ENCODE measurements at places on chromosomes 16 and 17.

DNA sequence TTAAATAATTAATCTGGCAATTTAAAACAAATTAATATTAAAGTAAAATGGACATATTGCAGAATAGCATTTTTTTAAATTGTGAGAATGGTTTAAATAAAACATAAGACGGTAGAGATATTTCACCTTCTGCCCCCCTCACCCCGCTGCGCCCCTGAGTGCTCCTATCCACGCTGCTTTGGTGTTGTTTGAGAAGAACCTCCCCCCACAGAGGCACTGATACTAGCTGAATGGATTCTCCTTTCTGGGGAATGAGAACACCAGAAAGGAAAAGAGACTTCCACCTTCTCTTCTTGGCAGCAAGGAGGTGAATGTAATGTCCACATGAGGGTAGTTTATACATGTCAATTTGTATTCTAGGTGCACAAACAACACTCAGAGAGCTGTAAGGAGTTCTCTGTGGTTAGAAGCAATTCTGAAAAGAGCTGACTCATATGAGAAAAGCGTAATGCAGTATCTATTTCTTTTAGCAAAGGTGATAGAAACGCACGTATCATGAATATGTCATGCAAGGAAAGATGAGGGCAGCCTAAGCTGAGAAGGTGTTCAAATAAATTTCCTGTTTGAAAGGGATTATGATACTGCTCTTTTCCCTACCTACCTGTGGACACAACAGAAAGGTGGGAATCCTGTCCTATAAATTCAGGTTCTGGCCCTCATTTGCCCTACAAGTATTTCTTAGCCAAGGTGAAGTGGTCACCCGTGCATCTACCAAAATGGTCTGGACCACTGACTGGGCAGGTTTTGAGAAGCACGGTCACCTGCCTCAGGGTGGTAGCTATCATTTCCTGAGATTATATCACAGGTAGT is 126.9 kb downstream of the PARN start:
- DNase-seq, result no peak

DNA sequence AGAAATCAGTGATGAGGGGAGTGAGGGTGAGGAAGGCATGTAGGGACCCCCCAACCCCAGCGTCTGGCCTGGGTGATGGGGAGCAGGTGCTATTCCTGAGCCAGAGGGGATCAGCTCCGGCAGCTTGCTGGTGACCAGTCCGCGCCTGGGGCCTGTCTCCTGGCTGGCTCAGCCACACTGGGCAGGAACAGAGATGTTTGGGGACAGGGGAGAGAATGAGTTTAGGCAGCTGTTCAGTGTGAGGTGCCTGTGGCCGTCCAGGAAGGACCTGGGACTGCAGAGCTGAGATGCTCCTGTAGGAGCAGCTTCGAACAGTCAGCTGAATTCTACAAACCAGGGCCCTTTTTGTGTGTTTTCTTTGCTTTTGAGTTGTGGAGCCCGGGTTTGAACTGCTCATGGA is 23.2 kb upstream of the SPNS2 start:
- DNase-seq, result no peak

GRCh38 chr17:39107155-39107554 is 44.3 kb downstream of the PLXDC1 start:
- no peak for DNase-seq

GRCh38 chr17:66275651-66276050 is 26.8 kb upstream of the PRKCA start:
- DNase-seq, result no peak

DNA sequence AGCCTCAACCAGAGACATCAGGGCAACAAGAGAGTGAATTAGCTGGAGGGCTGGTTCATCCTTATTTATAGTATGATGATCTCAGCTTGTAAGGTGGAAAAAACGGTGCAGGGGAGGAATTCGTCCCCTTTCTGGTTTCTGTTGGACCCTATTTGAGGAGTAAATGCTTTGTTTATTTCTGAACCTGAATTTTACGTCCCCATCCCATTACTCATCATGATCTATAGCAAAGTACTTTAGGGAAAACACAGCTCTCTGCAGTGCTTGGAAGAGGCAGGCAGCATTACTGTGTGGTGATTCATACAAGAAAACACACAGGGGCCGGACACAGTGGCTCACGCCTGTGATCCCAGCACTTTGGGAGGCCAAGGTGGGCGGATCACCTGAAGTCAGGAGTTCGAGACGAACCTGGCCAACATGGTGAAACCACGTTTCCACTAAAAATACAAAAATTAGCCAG is 8.0 kb upstream of the VAT1L start:
- DNase-seq, result no peak

Measured in NCI-H2081 treated with DMSO at 0.1 percent for 48 hours (cell line).